ENCODE measurements at places on chromosomes 12 and 14.

GRCh38 chr12:131383741-131384543, 326.9 kb upstream of the SFSWAP start:
- no peak for DNase-seq

DNA sequence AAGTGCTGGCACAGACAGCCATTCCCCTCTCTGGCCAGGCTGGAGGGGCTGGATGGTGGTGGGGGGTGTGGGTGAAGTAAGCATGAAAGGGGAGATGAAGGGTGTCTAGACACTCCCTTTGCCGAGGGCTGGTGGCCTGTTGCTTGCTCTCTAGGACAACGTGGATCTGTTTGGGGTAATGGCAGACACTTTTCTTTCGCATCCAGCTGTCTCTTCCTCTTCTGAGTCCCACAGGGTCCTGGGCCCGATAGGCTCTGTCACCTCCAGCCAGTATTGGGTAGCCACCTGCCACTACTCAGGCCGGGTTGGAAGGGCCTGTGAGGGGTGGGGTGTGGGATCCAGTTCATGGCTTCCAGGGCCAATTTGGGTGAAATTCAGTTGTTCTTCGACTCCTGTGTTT, 218.1 kb downstream of the CACNA1C start:
- no peak for DNase-seq

GRCh38 chr14:60970146-60970545, 10.7 kb downstream of the TRMT5 start:
- no peak for DNase-seq

- no peak for DNase-seq
Observed at GRCh38 chr14:54665946-54666345, 99.0 kb downstream of the SAMD4A start.

DNA sequence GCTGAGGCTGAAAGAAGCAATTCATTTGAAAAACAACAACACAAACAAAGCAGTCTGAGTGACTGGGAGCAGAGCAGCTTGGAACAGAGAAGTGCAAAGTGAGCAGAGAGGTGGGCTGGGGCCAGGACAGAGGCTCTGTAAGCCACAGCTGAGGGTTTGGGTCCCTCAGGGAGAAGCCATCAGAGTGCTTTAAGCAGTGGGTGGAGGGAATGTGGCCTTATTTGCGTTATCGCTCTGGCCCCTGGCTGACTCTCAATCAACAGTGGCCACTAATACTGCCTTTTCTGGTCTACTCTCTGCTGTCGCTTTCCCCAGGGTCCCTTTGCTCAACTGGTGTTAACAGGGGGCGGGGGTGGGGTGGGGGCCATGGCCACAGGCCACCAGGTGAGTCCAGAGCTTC, 44.2 kb downstream of the IRF2BPL start:
- no peak for DNase-seq

DNA sequence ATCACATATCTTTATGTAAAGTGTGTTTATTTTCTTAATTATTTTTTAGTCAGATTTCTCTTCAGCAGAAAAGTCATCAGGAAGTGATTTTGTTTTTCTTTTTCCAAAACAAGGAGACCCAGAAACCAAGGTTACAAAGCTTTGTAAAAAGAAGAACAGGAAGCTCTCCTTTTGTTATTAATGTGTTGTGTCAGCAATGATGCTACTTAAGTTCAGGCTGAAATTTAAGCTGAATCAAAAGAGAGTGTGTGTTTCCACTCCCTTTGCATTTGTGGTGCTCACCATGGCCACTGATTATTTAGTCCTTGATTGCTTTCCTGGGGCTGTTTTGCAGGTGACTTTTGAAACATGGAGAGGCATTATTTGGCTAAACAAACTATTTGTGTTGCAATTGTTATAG, 155.3 kb upstream of the ATP2B1 start:
- no peak for DNase-seq

DNA sequence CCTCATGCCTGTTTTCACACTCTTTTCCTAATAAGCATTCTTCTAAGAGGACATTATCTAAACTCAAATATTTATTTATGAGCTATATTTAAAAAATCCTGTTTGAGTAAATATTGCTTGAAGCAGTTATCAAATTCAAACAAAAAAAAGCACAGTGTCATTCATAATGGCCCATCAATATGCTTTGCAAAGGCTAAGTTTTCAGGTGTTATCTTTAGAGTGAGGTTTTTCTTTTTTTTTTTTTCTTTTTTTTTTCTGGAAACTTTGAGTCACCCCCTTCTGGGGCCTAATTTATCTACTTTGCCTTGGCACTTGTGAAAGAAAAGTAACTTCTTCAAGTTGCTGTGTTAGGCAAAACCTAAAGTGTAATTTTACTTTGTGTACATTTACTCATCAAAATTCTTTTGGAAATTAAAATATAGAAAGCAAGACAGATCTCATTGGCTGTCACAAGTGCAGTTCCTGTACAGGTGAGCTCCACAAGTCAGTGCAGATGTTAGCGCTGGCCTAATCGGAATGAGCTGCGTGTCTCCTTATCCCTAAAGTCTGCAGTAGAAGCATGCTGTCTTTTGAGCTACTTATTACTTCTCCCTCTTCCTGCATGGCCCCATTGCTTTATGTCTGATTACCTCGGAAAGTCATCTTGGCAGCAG, 53.3 kb downstream of the GLT1D1 start:
- DNase-seq: no peak

DNA sequence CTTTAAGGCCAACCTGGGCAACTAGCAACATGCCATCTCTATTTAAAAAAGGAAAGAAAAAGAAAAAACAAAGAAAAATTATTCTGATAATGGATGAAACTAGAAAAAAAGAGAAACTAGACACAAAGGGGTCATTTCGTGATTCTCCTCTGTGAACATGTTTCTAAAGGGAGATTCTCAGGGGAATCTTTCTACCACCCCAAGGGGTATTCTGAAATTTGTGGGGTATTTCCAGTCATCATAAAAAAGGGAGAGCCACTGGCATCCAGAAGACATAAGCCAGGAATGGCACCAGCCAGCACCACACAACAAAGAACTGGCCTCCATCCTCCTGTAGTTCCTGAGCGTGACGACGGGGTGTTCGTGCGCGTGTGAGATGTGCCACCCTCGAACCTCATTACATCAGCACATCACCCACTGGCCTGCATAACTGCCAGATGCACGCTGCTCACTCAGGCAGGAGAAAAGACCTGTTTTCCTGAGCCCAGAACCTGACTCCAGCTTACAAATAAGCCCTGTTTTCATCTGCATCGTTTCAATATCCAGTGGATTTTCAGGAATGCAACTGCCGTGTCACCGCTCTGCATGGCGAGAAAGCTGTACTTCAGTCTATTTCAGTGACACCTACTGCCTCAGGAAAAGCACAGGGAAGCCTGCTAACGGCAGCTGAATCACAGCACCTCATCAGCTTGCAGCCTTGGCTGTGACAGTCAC, 23.9 kb downstream of the STX2 start:
- no peak for DNase-seq

DNA sequence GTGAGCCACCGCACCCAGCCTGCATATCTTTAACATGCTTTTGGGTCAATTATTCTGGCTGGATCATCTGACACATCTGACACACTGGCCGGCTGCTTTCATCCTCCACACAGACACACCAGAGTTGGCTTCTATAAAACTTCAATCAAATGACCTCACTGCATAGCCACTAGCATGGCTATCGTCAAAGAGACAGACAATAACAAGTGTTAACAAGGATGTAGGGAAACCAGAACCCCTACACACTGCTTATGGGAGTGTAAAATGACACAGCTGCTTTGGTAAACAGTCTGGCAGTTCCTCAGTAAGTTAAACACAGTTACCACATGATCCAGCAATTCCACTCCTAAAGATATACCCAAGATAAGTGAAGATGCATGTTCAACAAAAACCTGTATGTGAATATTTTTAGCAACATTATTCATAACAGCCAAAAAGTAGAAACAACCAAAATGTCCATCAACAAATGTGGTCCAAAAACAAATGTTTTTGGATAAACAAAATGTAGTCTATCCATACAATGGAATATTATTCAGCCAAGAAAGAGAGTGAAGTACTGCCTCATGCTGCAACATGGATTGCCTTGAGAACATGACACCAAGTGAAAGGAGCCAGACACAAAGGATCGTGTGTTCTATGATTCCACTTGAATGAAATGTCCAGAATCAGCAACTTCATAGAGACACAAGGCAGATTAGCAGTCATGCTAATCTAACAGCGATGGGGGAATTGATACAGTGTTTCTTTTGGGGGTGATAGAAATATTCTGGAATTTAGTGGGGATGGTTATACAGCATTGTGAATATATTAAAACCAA, 10.1 kb downstream of the KDM2B start:
- no peak for DNase-seq

DNA sequence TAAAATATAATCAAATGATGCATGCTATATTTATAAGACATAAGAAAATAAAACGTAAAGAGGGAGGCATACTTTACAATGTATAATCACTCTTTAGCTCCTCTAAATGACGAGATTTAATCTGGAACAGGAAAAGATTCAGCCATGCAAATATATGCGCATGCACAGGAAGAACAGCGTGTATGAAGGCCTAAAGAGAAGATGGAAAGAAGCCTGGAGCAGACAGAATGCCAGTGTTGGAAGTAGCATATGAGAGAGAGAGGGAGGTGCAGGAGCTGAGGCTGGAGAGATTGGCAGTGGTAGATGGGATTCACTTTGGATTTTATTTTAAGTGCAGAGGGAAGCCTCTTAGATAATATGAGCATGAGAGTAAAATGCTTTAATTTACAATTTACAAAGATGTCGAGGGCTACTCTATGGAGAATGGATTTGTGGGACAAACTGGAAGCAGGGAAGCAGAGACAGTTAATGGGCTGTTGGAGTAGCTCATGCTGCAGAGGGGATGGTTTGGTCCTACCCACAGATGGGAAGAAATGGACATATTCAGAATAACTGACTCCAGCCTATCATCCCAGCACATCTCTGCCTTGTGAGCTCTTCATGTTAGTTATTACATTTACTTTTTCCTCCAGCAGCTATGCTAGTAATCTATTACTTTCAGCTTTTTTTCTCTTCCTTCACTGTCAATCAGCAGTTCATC, 411.1 kb downstream of the TMTC2 start:
- no peak for DNase-seq

- no peak for DNase-seq
Observed at GRCh38 chr12:90078344-90078743, 369.7 kb upstream of the ATP2B1 start.

DNA sequence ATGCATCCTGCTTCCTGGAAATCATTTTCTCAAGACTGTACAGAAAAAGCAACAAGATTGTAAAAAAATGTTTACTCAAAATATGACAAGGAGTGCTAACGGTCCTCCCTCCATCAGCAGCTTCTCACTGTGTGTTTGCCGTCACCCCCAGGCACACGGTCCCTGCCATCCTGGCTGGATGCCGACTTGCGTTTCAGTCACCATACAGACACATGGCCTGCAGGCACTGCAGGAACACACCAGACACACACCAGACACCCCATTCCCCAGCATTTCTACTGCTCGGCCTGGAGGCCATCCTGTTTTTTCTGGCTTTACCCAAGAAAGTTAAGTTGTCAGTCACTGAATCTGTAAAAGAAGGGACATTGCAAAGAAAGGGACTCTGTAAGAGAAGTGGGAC, 10.8 kb downstream of the KCNK10 start:
- DNase-seq: no peak

DNA sequence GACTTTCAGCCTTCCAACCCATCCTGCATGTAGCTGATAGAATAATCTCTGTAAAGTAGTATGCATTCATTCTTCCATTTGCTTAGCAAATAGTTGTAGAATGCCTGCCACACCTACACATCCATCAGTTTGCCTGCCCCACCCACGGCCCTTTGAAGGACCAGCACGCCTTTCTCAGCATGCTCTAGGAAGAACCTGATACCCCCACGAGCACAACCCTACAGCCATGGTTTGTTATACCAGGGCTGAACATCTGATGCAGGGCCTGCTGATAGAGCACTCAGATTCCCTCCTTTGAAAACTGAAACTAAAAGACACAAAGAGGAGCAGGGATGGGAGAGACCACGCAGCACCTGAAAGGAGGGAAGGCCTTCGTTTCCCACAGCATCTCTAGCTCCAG, 205.1 kb downstream of the ANO2 start:
- DNase-seq: no peak

GRCh38 chr14:102077382-102077709, 9.5 kb downstream of the HSP90AA1 start:
- DNase-seq: no peak

DNA sequence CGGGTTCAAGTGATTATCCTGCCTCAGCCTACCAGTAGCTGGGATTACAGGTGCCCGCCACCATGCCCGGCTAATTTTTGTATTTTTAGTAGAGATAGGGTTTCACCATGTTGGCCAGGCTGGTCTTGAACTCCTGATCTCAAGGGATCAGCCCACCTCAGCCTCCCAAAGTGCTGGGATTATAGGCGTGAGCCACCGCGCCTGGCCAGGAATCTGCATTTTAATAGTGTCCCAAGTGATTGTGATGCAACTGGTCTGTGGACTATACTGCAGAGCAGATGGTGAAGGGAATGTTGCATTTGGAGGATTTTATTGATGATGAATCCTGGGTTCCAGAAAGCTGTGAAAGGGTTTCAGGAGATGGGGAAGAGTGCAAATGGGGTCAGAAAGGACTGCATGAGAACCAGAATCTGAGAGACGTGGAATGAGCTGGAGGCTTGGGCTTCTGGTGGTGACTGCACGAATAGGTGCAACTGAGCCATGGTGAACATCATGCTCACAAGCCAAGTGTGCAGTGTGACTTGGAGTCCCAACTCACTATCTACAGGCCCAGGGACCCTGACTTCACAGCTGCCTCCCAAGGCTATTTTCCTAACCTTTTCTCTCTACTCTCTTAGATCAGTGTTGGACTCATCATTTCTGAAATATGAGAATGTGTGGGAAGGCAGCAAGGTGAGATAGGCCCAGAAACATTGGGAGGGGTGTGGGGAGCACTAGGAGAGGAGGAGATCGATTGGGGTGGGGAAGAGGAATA, 4.5 kb downstream of the RPS26 start:
- DNase-seq: no peak

- no peak for DNase-seq
Observed at GRCh38 chr14:92937051-92937937, 14.3 kb downstream of the CHGA start.

- no peak for DNase-seq
Observed at GRCh38 chr14:38175658-38176057, 32.0 kb upstream of the SSTR1 start.

Data from stimulated activated CD4-positive, alpha-beta T cell treated with anti-CD3 and anti-CD28 coated beads, Interleukin-1b, Interleukin-23, amount 100 ng/mL, for 1 hour (primary cell).